ENCODE measurements at places on chromosomes 16 and 17. TPM values are rescaled to one million over a fixed set of nuclear protein-coding genes. Genes with fewer than 3 reads are reported as not detected.

The KRTAP4-4 gene
- total RNA-seq, result not detected

DNA sequence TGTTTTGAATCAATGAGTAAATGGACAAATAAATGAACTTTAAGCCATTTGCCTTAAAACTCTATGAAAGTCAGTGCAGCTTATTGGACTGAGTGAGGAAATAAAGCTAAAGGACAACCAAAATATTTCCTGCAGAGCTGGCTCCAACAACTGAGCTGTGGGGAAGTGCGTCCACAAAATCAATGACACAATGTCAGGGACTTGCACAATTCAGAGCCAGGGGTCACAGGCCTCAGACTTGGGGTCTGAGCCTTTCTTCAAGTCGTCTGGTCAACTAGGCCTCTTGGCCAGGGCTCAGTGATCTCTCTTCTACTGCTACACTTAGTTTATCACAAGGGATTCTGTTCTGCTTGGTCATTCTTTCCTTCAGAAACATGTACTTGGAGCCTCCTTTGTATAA, 26.2 kb upstream of the RHBDL3 start:
- DNase-seq, result no peak

The BEAN1 gene
- not detected for total RNA-seq

The TNP2 gene
- total RNA-seq, result not detected

DNA sequence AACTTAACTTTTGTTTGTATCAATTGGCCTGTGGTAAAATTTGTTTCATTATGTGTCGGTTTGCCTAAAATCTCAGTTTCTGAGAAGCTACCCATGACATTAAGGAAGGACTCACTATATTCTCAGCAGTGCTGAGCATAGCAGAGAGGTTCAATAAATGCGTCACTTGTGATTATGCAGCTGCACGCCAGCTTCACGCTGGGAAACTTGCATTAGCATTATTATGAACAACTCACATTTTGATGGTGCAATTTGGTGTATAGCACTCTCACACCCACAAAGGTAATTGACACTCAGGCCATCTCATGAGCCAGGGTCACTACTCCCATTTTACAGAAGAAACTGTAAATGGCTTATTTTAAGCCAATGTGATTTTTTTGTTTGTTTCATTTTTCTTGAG, 80.6 kb upstream of the SALL1 start:
- DNase-seq, result no peak

DNA sequence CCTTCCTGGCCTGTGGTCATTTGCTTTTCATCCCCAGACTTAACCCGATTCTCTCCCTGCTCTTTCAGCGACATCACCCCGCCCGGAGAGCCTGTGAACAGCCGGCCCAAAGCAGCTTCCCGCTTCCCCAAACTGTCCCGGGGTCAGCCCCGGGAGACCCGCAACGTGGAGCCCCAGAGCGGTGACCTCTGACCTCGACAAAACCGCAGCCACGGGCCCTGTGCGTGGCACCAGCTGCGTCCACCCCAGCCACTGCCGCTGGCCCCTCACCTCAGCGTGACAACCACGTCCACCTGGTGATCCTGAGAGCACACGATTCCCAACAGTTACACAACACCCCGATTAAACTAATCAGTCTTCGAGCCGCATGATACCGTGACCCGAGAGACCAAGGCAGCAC, 235.2 kb downstream of the CPPED1 start:
- DNase-seq, result no peak

DNA sequence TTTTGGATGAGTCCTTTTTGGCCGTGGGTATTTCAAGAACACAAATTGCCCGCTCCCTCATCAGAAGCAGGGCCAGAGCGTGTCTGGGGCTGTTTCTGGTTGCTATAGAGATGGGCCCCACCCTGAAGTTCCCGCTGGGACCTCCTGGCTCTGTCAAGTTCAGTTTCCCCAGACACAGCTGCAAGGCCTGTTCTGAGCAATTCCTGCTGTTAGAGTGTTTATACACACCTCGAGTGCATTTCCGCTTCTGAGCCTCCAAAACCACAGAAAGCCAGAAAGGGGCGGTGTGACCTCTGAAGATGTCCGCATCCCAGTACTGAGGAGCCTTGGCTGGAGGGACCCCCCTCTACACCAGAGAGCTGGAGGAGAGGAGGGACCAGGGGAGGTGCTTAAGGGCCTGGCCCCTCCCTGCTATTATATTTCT, 9.3 kb upstream of the WBP2 start:
- peak; percentile 59 for DNase-seq

GRCh38 chr16:7629571-7629970, 296.9 kb downstream of the RBFOX1 start:
- no peak for DNase-seq

The CCDC78 gene
- total RNA-seq, result 8.3 TPM

The SLC38A8 gene
- total RNA-seq, result not detected
